ENCODE measurements at places on chromosomes 5 and 9.

GRCh38 chr5:83914199-83914598 lies 193.5 kb upstream of the HAPLN1 start:
- DNase-seq, result no peak

DNA sequence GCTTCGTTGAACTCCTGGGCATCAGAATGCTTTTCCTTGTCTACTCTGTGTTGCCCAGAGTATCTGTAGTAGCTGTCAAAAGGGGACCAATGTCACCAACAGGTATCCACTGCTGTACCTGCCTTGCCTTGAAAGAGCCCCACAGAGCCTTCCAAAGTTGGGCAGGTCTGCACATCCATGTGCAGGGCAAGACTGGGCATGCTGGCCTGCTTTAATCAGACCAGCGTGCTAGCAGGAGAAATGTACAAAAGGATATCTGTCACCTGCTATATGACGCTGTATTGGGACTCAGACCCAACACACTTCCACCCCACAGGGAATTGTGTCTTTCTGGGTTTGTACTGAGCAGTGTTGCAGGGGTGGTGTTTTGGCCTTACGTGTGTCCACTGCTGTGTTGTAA lies 11.9 kb downstream of the DELE1 start:
- no peak for DNase-seq

DNA sequence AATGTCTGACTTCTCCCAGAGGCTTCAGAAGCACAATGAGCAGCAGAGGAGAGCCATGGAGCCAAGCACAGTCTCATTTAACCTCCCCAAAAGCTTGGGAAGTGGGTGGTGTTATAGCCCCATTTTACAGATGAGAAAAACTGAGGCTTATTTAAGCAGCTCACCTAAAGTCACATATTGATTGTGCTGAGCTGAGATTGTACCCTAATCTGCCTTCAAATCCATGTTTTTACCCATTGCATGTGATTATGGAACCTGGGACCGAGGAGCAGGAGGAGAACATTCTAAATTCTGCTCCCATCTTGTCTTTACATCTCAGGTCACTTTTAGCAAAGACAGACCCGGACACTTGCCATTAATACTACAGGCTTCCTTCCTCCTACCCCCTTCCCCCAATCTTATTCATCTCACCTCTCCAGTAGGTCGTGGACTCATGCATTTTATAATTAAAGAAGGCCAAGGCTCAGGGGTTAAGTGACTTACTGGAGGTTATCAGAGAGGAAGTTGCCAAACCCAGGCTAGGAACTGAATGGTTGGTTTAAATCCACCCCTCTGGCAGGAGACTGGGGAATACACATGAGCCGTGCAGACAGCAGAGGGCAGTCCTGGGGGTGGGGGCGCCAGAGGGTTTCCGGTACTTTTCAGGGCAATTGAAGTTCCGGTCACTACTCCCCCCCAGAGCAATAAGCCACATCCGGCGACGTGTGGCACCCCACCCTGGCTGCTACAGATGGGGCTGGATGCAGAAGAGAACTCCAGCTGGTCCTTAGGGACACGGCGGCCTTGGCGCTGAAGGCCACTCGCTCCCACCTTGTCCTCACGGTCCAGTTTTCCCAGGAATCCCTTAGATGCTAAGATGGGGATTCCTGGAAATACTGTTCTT lies 51.0 kb upstream of the IL17B start:
- no peak for DNase-seq

DNA sequence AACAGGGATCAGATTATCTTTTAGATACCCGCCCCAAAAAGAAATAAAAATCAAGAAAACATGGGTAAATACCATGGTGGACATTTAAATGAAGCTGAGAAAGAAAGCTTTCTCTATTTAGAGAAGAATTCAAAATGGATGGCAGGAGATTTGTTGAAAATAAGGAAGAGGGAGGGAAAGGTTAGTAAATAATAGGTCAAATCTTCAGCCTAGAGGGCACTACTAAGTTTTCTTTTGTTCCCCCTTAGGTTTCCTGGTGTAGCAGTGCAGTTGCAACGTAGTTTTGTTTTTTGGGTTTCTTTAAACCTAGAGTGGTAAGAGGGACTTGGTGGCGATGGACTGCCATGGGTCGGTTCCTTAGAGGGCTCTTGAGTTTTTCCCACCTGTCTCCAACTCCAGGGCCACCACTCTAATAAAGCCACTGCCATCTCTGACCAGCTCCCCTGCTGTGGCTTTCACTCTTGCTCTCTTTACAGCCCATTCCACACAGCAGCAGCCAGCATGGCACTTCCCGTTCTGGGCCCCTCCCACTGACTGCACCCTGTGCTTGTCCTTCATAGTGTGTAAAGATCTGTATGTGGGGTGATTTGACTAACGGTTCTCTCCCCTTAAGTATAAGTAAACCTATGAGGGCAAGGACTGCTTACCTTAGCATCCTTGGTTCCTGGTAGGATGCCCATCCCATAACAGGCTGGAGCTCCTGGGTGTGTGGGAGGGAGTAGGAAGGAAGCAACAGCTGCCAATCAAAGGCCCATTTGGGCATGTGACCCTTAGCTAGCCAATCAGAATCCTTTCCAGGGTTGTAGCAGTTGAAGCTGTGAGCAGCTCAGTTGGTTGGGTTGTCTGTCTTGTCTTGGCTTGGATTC lies 118.3 kb downstream of the SLC1A3 start:
- DNase-seq, result no peak

DNA sequence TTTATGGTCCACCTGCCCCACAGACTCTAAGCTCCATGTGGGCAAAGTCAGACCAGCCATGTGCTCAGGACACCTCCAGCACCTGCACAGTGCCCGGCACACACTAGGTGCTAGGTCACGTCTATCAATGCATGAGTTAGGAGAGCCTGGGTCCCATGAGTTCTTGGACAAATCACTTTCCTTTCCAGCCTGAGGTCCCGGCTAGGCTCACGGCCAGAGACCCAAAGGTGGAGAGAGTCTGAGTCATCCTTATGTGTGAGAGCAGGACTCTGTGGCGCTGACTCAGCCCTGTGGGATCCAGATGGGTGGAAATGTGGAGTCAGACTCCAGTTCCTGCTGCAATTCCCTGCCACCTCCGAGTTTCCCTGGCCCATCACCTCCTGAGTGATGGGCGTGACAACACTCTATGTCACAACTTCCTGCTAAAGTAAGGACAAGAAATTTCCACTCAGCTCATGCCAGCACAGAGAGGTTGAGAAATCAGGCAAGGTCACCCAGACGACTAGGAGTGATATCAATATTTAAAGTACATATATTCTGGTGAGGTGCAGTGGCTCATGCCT lies 2.5 kb upstream of the ST6GALNAC4 start:
- DNase-seq, result peak; percentile 87

DNA sequence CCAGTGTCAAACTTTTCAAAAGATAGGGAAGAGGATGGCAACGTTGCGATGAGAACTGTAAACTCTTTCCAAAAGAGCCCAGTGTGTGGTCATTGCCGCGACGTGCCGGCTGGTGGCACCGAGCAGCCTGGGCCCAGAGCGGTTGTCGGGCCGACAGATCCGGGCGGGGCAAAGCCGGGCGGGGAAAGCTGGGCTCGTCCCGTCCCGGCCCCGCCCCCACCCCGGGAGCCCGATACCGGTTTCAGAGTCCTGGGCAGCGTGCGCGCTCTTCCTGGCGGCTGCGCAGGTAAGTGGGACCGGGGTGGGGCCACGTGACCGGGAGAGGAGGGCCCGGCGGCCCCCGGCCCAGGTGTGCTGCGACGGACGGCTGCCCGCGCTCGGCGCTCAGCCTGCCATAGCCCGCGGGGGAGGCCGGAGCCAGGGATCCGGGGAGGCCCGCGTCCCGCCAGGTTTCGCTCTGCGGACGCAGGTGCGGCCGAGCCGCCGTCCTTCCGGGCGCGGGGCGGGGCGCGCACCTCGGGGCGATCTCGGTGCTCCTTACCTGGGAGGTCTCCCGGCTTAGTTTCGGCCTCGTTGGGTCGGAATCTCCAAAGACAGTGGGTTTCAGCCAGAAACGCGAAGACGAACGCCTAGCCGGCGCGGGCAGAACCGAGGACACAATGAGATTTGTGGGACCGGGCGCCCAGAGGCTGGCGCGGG lies at the start of gene MARVELD2:
Gene MARVELD2, plus strand, starts transcription at position 232 of the 699 bp plus-strand sequence. CDS start 4,270 bp downstream, outside the sequence.
- DNase-seq, result no peak

- DNase-seq, result no peak
Observed at GRCh38 chr9:135216236-135216635, 128.8 kb downstream of the OLFM1 start.

DNA sequence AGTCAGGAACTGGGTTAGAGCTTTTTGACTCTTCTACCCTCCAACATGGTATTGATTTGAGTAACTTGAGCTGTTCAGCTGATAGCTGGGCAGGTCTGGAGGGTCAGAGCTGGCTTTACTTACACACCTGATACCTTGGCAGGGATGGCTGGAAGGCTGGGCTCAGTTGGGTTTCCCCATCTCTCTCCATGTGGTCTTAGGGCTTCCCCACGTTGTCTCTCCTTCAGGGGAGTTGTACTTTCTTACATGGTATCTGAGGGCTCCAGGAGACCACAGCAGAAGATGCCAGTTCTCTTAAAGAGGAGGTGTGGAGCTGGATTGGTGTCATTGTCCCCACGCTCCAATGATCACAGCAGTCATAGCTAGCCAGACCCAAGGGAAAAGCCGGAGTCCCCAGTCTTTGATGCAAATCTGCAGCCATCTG lies 25.6 kb downstream of the ISOC1 start:
- DNase-seq, result no peak

GRCh38 chr5:113694576-113694975 lies 181.1 kb downstream of the YTHDC2 start:
- DNase-seq, result no peak

- no peak for DNase-seq
Observed at GRCh38 chr5:73999297-73999696, 373.3 kb downstream of the ARHGEF28 start.

DNA sequence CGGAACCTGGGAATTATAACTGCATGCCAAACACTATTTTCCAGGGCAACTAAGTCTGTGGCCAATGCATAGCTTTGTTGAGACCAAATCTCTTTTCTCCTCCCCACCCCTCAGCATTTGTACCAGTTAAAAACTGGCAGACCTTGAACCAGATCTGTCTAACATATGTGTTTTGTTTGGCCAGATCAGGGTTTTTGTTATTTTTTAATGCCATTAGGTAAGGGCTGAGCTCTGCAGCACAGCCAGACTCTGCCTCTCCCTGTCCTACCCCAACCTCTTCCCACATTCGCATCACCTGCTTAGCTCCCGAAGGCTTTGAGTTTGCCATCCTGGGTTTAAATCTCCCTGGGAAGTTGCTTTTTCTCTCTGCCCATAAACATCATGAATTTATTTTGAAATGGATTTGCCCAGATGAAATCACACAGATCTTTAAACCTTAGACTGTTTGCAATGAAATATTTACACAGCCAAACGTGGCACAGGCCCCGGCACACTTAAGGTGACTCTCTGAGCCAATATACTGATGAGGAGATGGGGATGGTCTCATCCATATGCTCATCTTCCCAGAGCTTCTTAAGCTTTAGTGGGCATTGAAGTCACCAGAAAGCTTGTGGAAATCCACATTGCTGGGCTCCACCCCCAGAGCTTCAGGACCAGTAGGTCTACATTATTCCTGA lies 54.0 kb upstream of the ALDH1B1 start:
- DNase-seq, result no peak

GRCh38 chr5:138352722-138353559 lies 456 bp downstream of the KDM3B start:
- peak; percentile 69 for DNase-seq

- DNase-seq, result no peak
Observed at GRCh38 chr5:1016036-1016435, 7.4 kb downstream of the NKD2 start.

DNA sequence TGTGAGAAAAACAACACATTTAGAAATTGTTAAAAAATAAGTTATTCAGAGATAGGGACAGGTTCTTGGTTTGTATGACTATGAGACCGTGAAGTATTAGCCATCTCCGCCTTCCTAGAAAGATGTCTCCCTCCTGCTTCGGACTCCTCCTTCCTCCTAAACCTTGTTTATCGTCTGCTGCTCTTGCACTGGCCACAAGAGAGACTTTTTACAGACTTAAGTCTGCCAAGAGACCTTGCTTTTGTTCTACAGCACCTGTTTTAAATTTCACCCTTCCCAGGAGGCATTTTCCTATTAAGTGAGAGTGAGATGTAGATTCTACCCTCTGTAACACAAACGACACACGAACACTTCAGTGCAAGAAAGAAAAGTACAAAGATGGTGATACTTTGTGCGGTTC lies 274.6 kb downstream of the ARHGEF28 start:
- DNase-seq, result no peak

GRCh38 chr5:142107736-142108431 lies 695 bp upstream of the NDFIP1 start:
- DNase-seq, result no peak

All from T1000 (cell line).